ENCODE measurements at places on chromosomes 5 and 9.

DNA sequence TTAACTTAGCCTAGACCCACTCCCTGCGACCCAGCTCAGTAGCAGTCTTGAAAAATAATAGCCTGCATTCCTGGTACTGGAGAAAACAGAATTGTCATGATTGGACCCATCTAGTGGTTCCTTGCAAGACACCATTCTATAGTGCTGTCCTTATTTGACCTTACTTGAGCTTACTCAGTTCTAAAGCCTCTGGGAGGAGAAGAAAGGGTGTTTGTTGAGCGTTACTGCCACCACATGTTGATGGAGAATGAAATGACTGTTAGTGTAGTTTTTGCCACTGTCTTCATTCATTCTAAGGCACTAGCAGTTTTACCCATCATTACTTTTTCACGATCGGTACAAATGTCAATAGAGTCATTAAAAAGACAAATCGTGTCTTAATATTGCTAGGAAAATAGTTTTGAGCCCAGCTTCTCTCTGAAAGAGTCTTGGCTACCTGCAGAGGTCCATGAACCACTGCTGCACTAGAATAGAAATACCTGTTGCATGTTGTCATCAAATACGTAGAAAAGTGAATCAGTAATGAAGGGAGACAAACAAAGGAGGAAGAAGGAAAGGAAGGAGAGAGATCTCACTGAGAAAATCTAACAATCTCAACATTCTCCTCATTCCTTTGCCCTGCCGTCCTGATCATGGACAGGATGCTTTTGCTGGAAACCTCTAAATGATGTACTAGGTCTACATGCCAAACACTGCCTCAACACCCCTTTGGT is 96.0 kb downstream of the LIX1 start:
- no peak for DNase-seq

DNA sequence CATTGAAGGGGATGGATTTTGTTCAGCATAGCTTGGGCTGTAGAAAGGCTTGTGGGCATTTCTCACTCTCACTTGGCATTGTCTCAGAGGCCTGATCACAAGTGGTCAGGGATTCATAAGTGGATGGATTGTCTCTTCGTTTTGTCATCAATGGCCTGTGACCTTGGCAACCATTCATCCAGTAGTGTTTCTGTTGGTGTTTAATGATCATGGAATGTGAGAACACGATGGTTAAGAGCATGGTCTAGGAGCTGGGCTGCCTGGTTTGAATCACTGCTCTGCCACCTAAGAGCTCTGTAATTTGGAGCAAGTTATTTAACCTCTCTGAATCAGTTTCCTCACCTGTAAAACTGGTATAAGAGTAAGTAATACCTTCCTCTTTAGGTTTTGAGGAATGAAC is 430.1 kb upstream of the MEF2C start:
- no peak for DNase-seq

DNA sequence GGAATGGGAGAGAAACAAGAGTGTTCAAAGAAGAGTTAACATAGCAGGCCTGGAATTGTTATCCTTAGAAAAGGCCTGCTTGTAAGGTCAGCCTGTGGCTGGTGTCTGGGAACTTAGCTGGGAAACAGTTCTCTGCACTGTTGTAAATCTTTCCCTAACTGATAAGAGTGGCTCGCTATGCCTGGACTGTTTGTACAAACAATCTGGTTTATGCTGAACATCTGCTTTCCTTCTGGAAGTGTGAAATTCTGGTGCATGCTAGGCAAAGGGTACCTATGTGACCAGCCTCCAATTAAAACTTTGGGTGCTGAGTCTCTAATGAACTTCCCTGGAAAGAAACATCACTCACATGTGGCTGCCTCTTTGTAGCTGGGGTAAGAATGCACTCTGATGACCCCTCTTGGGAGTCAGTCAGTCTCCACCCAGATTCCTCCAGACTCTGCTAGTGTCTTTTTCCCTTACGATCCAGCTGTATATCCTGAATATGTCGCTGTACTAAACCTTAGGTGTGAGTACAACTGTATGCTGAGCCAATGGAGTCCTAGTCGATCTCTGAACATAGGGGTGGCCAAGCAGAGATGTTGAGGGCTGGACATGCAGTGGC is 16.5 kb downstream of the SPARC start:
- no peak for DNase-seq

DNA sequence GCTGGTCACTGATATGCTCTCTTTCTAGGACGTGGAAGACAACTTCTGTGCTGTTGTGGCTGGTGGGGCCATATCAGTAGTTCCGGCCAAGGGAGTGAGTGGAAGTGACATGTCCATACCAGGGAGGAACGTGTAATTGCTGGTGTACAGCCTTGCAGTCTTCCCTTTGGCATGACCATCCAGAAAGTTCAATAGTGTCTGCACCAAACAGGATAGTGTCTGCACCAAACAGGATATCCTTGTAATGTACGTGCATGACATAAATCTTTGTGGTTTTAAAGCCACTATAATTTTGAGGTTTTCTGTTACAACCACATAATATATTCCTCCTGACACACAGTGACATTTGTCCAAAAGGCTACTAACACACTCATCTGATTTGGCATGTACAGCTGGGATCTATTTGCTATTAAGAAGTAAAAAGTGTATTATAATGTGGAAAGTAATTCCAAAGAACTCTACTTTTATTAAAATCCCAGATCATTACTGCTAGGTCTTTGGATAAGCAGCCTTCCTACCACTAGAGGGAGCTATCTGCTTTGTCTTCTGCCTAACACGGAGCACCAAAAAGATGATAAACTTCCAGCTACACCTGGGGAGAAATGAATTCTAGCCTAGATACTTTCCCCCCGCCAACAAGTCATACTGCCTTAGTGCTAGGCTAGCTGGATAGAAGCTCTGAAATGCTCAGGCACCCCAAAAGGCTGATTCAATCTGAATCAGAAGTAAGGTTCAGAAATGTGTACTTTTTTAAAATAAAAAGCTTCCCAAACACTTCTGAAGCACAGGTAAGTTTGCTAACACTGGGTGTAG is 52.7 kb downstream of the RNF145 start:
- DNase-seq = no peak

- no peak for DNase-seq
Observed at GRCh38 chr9:110590816-110591215, 11.3 kb upstream of the SVEP1 start.

DNA sequence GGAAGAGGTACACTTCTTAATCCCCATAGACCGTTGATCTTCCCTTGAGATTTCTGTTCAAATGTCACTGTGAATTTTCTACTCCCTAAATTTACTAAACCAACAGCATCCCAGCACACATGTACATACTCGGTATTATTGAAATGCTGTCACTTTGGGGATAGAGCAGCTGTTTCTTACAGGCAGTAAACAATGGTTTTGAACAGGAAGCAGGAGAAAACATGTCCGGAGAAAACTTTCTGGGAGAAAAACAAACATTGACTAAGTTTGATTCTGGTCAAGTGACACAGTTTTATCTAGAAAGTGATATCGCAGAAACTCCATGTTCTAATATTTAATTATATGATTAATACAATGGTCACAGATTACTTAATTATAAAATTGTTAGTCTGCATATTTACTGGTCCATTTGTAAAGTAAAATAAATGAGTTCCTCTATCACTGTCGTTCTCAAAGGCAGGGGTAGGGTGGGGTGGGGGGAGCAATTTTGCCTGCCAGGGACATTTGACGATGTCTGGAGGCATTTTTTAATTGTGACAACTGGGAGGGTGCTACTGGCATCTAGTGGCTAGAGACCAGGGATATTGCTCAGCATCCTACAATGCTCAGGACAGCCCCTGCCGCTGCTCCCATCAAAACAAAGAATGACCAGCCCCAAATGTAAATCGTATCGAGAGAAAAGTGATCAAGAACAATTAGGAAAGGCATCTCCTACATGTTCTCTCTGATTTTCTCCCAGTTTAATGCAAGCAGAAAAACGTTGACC is 12.2 kb downstream of the TAS2R1 start:
- DNase-seq = no peak

DNA sequence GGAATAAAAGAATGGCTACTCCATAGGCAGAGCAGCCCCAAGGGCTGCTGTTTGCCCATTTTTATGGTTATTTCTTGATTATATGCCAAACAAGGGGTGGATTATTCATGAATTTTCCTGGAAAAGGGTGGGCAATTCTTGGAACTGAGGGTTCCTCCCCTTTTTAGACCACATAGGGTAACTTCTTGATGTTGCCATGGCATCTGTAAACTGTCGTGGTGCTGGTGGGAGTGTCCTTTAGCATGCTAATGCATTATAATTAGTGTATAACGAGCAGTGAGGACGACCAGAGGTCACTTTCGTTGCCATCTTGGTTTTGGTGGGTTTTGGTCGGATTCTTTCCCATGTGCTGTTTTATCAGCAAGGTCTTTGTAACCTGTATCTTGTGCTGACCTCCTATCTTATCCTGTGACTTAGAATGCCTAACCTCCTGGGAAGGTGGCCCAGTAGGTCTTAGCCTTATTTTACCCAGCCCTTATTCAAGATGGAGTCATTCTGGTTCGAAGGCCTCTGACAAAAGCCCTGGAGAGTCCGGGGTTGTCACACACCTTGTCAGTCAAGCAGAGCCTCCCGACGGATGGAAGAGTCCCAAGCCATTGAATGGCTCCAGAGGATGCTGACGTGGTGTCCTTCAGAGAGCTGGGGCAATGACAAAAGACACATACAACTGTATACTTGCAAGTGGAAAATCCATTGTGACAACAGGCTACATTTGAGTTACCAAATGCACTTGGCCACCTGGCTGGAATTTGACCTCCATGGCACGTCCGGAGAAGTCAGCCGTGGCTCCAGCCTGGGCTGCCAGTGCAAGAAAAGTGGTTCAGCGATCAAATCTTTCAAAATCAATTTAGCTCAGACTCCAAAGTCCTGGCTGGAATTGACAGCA is 67.1 kb upstream of the CLINT1 start:
- DNase-seq = no peak

- DNase-seq = no peak
Observed at GRCh38 chr5:114152656-114153360, 209.1 kb upstream of the KCNN2 start.

DNA sequence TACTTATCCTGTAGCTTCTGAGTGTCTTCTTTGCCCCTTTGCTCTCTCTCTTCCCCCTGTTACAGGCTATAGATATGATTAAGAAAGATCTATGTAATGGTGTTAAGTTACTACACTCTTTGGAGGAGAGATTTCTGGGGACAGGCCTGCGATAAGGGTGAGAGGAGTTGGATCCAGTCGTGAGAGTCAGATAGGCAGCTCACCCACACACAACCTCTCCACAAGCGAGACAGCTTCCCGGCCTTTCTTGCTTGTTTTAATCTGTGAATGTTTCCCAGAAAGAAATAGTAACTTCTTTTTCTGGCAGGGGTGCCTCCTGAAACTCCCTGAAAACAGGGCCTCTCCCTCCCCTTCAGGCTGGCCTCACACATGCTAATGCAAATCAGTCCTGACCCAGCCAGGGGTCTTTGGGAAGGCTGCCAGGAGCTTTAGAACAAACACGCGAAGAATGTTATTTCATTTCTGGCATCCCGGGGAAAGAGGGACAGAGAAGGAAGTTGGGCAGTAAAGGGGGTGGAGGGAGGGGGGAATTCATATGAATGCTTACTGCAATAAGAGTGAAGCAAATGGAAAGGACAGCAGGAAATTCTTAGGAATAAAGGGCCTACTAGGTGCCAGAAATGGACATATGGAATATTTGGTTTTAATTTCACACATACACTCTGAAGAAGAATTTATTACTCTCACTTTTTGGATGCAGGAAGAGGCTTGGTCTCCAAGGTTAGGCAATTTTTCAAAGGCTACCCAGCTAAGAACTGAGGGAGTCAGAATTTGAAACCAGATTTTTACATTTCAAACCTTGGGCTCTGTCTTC is 215.8 kb upstream of the TRIM32 start:
- no peak for DNase-seq

GRCh38 chr9:135032868-135033460 is 54.5 kb upstream of the OLFM1 start:
- no peak for DNase-seq

DNA sequence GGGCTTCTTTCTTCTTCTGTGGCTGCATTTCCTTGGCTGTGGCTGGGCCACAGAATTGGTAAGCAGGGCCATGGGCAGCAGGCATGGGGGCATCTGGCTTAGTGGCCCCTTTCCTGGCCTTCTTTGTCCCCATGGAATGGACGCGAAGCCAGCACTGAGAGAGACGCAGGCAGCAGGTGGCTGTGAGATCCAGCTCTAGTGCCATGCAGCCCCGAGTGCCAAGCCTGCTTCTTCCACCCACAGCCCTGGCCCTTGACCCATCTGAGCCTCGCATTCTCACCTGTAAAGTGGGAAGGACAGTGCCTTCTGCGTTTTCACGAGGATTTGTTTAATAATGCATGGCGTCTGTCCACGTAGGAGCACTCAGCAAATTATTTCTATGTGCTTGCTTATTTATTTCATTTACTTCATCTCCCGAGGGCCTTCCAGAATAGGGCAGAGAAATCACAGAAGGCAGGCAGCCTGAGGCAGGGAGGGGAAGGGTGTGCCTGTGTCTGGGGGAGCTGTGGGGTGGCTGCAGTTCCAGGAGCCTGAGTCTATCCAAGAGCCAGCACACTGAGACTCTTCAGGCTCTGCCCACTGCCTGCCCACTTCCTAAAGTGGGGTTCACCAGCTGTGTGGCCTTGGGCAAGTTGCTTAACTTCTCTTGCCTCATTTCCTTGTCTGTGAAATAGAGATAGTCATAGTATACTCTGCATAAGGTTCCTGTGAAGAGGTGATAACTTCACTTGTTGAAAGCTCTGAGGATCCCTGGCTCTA is 55.2 kb downstream of the NTNG2 start:
- DNase-seq = no peak

DNA sequence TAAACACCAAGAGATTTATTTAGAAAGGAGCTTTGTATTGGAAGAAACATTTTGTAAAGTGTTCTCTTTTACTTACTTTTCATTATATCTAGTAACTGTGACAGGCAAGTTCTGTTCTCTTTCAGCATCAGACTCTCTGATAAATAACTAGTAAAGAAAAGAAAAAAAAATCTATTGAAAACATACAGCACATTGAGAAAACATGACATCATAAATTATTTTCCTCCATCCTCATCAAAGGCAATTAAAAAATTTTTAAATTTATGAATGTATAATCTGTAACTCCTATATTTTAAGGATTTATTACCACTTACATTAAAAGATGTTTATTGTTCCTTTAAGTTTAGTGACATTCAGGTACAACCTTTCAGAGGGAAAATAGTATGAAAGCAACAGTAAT is 11.1 kb downstream of the CCNH start:
- DNase-seq = no peak

DNA sequence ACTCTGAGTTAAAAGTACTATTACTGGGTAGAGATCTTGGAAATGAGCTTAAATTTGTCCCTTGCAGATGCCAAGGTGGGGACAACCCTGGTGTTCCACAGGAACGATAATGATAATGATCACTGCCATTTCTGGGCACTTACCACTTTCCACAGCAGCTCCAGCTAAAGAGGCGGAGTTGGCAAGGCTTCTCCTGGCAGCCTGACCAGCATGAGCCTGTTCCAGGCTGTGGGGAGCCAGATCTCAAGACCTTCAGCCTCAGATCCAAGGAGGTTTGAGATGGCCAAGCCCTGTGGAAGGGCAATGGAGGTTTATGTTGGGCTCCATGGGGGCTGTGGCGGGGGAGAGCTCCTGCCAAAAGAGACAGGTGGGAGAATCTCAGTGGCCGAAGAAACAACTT is 244.9 kb upstream of the MVB12B start:
- no peak for DNase-seq

GRCh38 chr9:7665874-7666273 is 133.7 kb downstream of the DMAC1 start:
- DNase-seq = no peak
